ENCODE measurements at places on chromosomes 12 and 14.

- no peak for DNase-seq
Observed at GRCh38 chr12:96786791-96787190, 120.3 kb upstream of the NEDD1 start.

- DNase-seq: no peak
Observed at GRCh38 chr14:68559949-68560348, 232.9 kb downstream of the ZFP36L1 start.

- no peak for DNase-seq
Observed at GRCh38 chr14:72737560-72737943, 156.3 kb downstream of the DPF3 start.

DNA sequence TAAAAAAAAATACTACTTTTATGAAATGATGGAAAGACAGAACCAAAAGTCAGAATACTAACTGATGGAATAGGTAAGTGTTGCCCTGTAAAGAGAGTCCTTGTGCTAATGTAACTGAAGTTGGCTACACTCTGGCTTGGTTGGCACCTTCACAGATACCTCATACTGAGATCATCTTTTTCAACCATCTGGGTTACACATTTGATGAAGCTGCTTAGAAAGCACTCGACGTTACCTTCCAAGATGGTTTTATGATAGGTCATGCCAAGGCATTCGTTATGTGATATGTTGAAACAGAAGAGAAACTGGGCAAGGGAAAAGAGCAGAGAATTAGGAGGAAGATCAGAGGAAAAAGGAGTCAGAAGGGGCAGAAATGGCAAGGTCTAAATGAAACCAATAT, 203.8 kb downstream of the ADAMTS20 start:
- DNase-seq: no peak

- no peak for DNase-seq
Observed at GRCh38 chr14:39680777-39681176, 248.5 kb upstream of the FBXO33 start.

DNA sequence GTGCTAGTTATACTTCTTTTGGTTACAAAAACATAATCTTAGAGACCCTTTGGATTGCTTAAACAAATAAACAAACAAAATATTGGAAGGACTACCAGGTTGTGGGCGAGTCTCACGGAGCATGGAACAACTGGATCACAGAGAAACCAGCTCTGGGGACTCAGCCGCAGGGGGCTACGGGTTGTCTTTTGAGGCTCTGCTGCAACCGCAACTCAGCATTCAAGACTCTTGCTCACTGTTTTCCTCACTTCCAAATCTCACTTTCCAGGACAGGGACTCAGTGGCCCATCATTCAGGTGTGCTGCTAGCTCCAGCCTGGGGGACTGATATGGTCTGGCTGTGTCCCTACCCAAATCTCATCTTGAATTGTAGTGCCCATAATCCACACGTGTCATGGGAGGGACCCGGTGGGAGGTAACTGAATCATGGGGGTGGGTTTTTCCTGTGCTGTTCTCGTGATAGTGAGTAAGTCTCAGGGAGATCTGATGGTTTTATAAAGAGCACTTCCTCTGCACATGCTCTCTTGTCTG, 14.0 kb upstream of the SERPINA4 start:
- DNase-seq: no peak

DNA sequence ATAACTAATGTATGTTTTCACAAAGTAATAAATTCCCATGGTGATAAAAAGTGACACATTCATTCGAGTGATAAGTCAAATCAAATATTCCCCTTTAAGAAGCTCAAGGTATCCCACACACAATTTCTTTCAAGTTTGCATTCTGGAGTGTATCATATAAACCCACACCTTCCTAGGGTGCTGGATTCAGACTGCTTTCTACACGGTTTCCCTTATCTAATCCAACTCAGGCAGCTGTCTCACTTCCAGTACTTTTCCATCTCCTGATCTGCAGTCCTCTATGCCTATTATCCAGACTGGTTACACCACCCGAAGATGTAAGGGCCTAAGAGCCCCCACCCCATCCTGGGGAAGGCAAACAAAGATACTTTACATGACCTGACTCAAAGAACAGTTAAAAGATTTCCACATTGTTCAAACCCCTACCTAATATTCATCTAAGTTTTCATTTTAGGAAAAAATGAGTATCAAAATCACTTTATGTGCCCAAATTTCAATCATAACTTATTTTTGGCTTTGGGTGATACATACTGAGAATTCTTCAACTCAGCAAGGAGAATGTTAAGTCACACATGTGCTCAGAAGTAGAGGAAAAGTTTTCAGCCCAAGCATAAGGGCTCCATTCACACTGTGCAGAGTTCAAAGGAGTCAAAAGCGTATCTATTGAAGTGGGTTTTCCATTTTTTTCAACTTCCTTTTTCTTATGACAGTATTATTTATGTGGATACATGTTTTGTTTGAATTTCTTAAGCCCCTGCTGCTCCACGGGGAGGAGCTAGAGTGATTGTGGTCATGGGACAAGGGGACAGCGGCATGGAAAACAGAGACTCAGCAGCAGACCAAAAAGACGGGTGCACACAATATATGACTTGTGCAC, 41.8 kb downstream of the CORO1C start:
- DNase-seq: no peak

DNA sequence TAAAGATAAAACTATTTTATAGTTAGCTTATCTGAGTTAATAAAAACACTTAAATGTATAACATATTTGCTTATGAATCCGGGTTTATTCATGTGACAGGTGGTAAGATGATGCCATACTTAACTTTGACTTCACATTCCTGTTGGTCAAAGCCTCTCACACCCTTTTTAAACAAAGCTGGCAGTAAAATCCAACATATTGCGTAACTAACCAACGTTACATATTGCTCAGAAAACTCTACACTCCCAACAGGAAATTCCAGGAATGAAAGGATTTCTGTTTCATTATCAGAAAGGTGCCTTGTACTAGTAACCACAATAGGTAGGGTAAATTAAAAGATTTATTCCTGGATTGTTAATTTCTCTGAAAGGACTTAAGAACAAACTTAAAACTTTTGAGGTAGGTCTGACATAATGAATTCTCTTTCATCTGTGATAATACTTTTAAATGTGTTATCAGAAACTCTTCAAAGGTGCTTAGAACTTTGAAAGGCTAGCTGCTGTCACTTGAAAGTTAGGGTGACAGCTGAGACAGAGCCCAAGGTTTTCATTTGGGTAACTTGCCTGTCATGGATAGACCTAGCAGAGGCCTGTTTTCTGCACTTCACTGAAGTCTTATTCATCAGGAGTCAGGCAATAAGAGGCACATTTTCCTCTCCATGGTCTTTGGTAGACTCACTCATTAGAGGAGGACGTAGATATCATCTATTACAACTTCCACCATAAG, 23.8 kb upstream of the CATSPERB start:
- no peak for DNase-seq

GRCh38 chr12:39301422-39301821, 141.5 kb downstream of the KIF21A start:
- no peak for DNase-seq

GRCh38 chr12:102475355-102475754, 5.0 kb downstream of the IGF1 start:
- DNase-seq: no peak

GRCh38 chr12:111767362-111768158, 827 bp downstream of the ALDH2 start:
- peak; percentile 40 for DNase-seq

DNA sequence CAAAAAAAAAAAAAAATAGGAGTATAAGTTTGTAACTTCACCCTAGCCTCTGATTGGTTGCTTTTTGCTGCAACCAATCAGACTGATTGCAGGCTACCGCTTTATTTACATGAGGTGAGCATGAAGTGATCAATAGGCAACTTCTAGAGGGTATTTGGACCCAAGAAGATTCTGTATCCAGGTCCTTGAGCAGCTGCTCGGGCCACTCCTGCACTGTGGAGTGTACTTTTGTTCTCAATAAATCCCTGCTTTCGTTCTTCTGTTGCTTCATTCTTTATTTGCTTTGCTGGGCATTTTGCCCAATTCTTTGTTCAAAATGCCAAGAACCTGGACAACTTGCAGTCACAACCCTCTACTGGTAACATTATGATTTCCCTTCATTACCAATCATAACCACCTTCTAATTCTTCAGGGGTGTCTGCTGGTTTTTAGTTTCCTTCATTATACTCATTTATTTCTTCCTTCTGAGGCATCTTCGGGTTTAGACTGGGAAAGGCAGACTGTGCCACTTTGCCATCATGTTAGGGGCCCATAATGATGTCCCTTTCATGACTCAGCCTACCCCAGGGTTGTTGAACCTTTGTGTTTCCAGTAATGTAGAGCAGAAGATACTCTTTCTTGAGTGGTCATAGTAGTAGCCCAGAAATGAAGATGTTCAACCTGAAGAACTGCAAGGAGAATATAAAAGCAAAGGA, 43.4 kb upstream of the LIMA1 start:
- no peak for DNase-seq

DNA sequence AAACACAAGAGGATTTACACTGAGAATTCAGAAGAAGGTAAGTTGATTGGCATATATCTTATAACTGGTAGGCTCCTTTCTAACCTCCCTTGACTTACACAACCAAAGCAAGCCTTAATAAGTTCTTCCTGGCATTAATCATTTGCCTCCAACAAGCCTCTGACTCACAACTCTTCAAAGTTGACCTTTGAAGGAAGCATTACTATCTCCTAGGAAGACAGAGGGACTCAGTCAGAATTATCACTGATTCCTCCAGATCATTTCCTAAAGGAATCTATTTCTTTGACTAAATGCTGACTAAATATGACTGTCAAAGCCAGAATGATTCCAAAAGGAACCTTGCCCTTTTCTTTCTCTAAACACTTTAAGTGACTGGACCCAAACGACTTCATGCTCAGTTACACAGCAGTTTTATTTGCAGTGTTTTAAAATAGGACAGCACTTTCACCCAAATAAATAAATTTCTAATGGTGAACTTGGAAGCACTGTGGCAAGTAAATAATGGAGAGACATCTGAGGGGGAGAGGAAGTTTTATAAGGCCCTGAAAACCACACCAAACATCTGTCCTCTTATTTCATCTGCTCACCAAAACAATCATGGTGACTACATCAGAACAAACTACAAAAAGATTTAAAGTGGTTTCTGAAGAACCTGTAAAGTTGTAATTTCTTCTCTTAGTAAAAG, 128.2 kb downstream of the KLHL28 start:
- no peak for DNase-seq

- no peak for DNase-seq
Observed at GRCh38 chr14:88323086-88323522, at the start of gene KCNK10. Gene KCNK10, minus strand, starts transcription at chr14:88323269. Its CDS starts 471 bp downstream, at chr14:88322798.

- no peak for DNase-seq
Observed at GRCh38 chr14:68098834-68099233, 279.3 kb downstream of the RAD51B start.

DNA sequence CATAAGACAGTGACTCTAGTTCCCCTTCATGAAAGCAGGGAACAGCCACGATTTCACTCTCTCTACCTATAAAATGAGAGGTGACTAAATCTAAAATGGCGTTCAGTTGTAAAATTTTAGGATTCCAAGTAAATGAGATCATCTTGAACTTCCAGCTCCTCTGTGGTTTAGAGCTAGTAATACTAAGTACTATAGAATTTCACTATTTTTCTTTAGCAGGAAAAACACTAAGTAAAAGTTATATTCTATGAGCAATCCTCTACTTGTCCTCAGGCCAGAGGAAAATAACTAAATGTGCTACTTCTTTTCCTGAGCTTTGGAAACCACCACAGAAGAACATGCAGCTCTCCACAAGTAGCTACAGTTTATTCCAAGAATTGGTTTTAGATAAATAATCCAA, 55.6 kb downstream of the NIN start:
- DNase-seq: peak; percentile 71

GRCh38 chr14:23078692-23079116, 16.2 kb downstream of the ACIN1 start:
- DNase-seq: peak; percentile 83

GRCh38 chr12:11767029-11767724, 117.7 kb downstream of the ETV6 start:
- no peak for DNase-seq

DNA sequence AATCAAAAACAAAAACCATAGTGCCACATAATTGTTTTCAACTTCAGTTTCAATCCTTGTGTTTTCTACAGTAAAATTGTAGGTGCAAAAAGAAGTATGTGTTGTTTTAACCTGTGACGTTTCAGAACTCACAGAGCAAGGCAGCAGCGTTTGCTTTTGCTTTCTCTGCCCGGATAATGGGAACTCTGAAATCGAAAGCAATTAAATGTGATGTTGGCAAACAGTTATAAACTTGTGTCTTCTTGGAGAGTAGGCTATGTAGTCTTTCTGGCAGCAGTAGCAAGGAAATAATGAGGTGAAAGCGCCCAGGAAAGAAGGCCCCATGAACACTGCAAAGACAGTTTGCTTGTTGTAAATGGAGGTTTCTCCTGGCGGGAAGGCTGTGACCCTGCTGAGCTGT, 39.1 kb downstream of the FNTB start:
- DNase-seq: peak; percentile 34

- DNase-seq: peak; percentile 2
Observed at GRCh38 chr14:74349757-74350156, 1.5 kb downstream of the VRTN start.

DNA sequence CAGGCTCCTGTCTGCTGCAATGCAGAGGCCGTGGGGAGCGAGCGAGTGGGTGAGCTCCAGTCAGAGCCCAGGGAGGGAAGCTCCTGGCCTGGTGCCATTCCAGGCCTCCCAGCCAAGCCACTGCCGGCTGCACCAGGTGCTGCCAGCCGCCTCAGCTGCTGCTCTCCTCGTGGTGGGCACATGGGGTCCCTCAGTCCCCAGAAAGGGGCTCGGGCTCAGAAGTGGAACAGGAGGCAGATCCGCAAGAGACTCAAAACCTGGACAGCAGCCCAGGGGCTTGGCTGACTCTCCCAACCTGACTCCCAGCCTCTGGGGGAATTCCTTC, 2.4 kb downstream of the ABCB9 start:
- peak; percentile 64 for DNase-seq

DNA sequence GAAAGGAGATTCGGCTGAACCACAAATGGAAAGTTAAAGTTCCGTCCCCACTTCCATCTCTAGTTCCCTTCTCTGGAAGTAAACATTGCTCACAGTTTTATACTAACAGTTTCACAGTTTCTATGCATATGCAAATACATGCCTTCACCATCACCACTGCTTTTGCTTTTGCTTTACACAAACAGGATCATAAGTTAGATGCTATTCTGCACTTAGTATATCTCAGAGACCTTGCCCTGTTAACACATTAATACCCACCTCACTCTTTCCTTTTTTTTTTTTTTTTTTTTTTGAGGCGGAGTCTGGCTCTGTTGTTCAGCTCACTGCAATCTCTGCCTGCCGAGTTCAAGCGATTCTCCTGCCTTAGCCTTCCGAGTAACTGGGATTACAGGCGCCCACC, 890 bp downstream of the TEP1 start:
- DNase-seq: no peak

DNA sequence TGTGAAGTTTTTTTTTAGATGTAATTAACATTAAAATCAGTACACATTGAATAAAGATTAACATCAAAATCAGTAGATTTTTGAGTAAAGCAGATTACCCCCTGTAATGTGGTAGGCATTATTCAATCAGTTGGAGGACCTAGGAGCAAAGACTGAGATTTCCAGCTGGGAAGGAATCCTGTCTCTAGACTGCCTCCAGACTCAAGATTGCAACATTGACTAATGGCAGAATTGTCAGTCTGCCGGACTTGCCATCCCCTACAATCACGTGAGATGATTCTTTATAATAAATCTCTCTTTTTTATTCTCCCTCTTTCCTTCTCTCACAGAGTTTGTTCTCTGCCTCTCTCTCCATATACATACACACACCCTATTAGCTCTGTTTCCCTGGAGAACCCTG, 51.4 kb upstream of the SLC6A15 start:
- DNase-seq: no peak

All from AG08396 (cell line).